ENCODE measurements at places on chromosomes 13 and 19.

GRCh38 chr13:42814868-42815267, 33.5 kb downstream of the FAM216B start:
- no peak for DNase-seq

DNA sequence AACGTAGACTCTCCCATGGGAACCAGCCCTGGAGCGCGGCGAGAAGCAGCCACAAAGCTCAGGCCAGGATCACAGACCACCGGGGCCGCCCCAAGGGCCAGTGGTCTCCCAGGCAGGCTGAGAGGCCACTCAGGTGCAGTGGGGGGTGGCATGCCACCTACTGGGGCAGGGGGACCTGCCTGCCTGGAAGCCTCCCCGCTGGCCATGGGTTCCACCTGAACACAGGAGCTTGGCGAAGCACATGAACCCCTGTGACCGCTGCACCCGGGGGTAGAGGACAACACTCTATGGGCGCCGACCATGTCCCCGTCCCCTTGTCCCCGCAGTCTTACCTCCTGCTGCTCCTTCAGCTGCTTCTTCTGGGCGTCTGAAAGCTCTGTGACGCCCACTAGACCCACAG, 6.8 kb upstream of the TM6SF2 start:
- no peak for DNase-seq

DNA sequence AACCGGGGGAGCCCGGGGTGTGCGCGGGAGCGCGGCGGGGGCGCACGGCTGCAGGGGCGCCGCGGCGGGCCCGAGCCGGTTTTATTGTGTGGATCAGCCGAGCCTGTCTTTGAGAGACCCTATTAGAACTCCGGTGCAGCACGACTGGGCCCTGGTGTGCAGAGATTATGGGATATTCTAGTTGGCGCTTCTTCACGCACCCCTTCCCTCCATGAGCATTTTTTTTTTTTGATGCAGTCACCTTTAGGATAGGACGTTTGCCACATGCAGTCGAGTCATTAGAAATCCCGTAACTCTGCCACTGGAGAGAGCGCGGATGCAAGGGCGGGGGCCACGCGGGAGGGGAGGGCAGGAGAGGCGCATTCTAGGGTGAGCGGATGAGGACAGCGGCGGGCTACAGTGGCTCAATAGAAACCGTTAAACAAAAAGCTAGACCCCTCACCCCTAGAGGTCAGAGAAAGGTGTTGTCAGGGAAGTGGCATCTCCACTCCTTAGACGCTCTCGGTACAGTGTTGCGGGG, 3.7 kb downstream of the FGF9 start:
- no peak for DNase-seq

DNA sequence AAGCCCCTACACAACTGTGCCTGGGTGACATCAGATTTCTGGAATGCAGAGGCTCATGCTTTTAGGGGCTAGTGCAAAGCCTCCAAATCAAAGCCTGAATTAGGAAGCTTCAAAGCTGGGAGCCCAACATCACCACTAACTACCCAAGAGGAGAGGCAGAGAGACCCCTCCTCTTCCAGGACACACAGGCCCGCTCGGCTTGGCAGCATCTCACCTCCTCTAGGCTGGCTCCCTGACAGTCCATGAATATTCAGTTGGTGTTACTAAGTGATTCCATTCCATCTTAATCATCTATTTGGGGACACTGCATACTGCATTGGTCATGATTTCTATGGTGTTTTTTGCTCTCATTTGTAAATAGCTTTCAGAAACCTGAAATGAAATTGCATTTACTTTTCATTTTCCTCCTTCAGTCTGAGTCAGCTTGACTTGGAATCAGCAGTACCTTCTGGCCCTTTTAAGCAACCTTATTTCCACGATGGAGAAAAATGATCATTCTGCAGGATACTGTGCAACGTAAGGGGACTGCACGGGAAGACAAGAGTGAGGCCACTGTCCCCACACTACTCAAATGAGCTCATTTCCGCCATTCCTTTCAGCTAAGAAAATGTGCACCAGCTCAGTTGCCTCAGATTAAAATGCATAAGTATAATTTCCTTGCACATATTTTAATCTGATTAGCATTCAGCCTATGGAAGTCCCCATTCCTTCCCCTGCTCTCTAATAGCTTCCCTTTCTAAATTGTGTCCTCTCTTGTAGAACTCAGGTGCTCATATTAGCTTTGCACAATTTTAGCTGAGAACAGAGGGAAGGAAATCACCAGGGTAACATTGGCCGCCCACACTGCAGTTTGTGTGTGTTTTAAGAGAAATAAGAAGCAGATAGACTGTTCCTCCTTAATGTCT, 219.9 kb downstream of the RFC3 start:
- DNase-seq, result no peak

GRCh38 chr19:41219924-41220567, 1.0 kb downstream of the AXL start:
- DNase-seq, result no peak

DNA sequence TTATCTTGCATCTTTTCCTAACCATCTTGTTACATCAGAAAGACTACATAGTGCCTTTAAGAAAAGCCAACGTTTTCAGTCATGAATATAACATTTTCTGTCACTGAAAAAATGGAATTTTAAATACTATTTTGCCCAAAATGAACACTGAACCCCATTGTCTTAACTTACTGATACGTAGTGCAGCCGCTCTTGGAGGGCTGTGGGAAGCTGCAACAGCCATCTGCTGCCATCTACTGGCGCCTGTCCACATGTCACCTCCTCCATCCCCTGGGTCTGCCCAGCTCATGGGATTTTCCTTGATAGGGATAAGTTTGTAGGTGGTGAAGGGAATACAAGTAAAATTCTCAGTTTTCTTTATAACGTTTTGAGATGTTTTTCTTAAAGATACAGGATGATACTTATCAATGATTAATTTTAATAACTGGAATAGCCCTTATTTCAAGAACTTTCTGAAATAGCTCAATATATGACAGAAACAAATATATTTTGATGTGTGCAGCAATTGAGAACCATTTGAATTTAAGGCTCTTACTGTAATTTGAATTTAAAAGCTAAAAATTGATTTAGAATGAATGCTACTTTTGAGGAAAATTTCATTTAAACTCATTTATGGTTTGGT, 73.7 kb downstream of the GGACT start:
- peak; percentile 87 for DNase-seq

DNA sequence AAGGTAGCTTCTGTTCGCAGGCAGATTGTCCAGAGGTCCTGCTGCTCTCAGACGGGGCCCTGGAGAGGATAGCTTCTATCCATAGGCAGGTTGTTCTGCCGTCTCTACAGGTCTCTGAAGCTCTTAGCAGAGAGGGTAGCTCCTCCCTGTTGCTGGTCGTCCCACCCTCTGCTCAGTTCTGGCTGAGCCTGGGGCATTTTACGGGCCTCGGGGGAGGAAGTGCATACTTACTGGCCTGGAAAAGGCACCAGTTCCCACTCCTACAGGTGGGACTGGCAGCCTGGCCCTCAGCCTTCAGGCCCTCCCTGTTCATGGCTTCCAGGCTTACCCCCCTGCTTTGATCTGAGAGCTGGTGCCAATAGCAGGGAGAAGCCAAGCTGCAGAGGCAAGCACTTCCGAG, 42.3 kb downstream of the USPL1 start:
- DNase-seq, result no peak

Data from pons (tissue), 1 donor.